Cerebellum (tissue), 4 donors: ENCODE measurements at places on chromosomes 3 and 15. TPM values are rescaled to one million over a fixed set of nuclear protein-coding genes. Genes with fewer than 3 reads are reported as not detected.

Gene SLC6A1
- 167 TPM for total RNA-seq

Gene HYAL3
- total RNA-seq, result 4.2 TPM

DNA sequence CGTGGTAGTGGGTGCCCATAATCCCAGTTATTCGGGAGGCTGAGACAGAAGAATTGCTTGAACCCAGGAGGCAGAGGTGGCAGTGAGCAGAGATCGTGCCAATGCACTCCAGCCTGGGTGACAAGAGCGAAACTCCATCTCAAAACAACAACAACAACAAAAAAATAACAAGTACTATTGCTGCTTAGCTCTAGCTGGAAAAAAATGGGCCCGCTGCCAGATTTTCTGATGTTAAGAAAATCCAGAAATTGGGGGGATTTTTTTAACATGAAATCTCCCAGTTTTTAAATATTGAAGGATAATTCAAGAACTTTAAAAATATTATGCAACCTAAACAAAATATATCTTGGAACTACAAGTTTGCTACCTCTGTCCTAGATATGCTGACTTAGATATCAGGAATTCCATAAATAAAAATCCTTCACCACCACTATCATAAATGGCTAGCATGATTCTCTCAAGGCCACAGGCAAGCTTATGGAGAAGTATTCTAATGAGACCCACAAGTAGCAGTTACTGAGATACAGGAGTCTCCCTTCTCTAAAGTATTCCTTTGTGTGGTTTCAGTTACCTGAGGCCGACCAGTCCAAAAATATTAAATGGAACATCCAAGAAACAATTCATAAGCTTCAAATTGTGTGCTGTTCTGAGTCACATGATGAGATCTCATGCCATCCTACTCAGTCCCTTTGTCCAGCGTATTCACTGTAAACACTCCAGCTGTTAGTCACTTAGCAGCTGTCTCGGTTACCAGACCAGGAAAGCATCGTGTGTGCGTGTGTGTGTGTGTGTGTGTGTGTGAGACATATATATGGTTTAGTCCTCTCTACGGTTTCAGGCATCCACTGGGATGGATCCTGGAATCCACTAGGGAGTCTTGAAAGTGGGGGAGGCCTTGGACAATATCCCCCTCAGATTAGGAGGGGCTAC, 277.2 kb downstream of the TBL1XR1 start:
- no peak for DNase-seq

DNA sequence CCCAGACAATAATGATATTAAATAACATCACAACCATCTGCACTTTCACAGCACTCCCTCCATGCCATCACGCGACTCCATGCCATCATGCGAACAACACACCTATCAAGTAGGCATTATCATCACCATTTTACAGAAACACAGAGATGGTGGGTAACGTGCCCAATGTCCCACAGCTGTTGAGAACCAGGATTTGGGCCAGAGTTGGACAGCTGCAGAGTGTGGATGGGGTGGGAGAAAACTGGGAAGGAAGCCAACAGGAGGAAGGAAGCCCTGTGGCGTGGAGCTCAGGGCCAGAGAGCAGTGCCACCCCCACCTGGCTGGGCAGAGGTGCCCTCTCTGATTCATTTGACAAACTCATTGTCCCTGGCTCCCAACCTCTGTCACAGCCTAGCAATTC, 29.0 kb downstream of the RBPMS2 start:
- no peak for DNase-seq

GRCh38 chr15:35271371-35272043, 186.4 kb upstream of the NANOGP8 start:
- no peak for DNase-seq

Gene CCK
- 2.4 TPM for total RNA-seq

DNA sequence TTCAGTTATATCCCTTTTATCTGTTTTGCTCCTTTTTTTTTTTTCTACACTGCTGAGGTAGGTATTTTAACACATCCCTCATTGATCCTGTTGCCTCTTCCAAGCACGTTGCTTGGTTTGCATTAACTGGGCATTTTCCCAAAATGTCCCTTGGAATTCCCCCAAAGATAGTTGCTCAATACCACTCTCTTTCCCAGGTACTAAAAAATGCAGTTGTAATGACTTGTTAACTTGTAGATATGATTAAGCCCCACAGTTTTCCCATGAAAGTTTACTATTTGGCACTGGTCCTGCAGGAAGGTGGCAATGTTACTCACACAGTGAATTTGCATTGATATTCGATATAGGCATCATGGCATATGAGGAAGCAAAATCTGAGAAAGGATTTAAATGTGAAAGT, 67.1 kb downstream of the GRM7 start:
- no peak for DNase-seq

DNA sequence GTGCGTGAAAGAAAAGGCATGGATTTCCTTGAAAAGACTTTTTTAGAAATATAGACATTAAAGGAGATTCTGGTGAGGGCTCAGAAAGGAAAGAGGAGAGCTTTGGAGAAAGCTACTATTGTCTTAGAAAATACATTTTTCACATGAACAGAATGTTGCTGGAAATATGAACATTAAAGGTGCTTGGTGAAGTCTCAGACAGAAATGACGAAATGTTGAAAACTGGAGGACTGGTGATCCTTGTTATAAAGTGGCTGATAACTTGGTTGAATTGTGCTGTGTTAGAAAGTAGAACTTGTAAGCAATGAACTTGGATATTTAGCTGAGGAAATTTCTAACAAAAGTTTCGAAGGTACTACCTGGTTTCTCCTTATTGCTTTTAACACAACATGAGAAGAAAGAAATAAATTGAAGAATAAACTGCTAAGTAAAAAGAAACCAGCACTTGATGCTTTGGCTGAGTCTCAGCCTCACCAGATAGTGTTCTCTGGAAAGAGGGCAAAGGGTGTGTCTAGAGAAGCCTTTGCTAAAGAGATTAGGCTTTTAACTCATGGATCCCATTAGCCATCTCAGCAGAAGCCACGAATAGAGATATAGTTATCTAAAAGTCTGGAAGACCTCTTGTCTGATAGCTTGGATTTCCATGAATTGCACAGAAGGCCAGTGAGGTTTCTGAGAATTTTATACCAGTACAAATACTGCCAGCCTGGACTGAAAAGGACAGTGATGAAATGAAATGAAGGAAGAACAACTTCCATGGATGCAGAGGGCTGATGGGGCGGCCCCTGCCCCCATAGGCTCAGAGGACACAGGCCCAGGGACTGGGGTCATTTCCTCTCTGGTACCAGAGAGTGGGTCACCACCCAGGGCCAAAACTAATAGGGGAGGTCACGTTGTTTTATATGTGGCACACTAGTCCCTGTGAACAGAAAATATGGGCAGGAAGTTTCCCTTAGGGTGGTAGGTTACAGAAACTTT, 91.5 kb downstream of the RPL22L1 start:
- no peak for DNase-seq

Gene GPR15
- not detected for total RNA-seq

Gene PAQR5
- 0.82 TPM for total RNA-seq

Gene CRABP1
- total RNA-seq, result 9.9 TPM

GRCh38 chr3:134959516-134959915, 164.5 kb downstream of the EPHB1 start:
- DNase-seq, result no peak

Gene GPR160
- 3.9 TPM for total RNA-seq

- DNase-seq, result no peak
Observed at GRCh38 chr3:6250167-6250566, 610.7 kb upstream of the GRM7 start.

DNA sequence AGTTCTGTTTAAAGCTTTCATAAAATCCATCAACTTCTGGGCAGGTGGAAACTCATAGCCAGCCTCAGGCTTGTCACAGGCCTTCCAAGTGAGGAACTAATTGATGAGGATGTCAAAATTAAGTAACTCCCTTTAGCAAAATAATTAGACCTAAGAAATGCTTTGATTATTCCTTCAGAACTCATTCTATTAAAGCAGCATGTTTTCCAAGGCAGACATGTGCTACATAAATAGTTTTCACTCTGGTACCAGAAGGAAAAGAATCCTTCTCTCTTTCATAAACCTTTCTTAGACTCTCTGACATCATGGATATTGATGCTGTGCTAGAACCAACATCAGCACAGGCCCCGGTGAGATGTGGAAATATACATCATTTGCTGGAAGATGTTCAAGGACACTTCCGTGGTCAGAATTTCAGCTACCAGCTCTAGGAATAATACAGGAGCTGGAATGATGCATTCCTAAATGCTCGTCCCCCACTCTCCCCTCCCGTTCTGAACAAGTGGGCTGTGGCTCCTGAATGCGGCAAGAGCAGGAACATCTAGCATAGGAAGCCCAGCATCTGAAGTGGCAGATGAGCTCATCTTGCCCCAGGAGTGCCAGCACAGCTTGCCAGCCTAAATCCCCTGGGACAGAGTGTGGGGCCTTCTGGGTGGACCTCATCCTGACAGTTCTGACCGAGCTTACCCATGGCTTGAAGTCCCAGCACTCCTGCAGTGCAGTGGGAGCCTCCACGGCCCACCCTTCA, 82.4 kb downstream of the WWTR1 start:
- DNase-seq, result no peak

Gene GOLGA6L10
- total RNA-seq, result 6.4 TPM

DNA sequence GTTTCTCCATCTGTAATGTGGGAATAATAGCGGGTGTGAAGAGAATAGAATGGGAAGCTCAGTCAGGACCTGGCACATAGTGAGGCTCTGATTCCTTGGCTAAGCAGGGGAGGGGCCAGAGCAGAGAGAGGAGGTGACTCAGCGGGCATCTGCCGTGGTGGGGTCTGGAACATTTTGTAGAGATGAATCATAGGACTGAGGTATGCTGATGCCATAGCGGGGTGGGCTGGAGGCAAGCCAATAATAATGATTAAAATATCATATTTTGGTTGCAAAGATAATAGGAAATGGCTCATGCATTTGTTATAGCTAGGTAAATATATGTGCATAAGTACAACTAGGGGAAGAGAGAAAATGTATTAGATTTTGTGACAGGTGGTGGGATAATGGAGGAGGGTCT, 11.2 kb downstream of the TGM4 start:
- DNase-seq, result no peak

Gene RTP4
- total RNA-seq, result 0.18 TPM

GRCh38 chr15:71392861-71393283, 277.6 kb downstream of the THSD4 start:
- DNase-seq, result no peak

GRCh38 chr3:46669191-46669999, 24.1 kb downstream of the ALS2CL start:
- no peak for DNase-seq

Gene ALDH1L1
- 4.7 TPM for total RNA-seq

- DNase-seq, result no peak
Observed at GRCh38 chr3:19652336-19652735, 281.7 kb downstream of the EFHB start.

- peak; percentile 31 for DNase-seq
Observed at GRCh38 chr3:129184396-129184657, 631 bp upstream of the CNBP start.

Gene RASL12
- total RNA-seq, result 5.5 TPM

DNA sequence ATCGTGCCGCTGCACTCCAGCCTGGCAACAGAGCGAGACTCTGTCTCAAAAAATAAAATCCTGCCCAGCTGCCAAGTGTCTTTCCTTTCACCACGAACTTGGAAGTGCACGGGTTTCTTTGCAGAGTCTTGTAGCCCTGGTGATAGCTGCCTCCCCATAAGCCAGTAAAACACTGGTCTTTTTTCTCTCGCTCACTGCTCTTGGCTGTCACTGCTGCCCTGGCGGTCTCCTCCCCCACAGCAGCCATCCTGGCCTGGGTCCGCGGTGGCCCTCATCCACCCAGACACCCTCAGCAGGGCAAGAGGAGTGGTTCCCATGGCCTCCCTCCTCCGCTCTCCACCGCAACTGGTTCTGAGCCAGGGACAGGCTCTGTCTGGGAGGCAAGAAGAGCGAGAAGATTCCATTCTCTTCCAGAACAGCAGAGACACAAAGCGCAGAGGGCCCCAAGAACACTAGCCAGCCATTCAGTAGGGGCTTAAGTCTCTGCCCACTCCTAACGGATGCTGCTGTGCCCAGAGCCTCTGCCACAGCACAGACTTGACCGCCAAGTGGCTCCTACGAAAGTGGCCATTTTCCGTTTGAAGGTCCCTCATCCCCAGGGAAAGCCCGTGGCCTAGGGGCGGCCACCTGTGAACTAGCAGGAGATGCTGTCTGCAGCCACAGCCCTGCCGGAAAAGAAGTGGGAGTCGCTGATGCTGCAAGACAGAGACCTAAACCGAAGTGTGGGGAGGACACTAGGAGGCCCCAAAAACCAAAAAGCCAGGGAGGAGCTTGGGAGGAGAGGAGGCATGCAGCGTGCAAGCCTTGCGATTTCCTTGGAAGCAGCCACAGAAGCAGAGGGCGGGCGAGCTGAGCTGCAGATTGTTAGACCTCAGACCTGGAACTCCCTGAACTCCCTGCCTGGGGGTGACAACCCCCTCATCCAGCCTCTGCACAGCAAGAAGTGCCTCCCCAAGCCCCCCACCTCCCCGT, 44.1 kb downstream of the KLHL25 start:
- peak; percentile 44 for DNase-seq

GRCh38 chr3:43074901-43075689, 30.8 kb downstream of the POMGNT2 start:
- DNase-seq, result no peak

Gene FAM107A
- total RNA-seq, result 13.1 TPM

GRCh38 chr3:55327131-55327920, 159.8 kb downstream of the WNT5A start:
- DNase-seq, result no peak

Gene ULK3
- 38.7 TPM for total RNA-seq

Gene SLC12A1
- total RNA-seq, result 4.0 TPM

DNA sequence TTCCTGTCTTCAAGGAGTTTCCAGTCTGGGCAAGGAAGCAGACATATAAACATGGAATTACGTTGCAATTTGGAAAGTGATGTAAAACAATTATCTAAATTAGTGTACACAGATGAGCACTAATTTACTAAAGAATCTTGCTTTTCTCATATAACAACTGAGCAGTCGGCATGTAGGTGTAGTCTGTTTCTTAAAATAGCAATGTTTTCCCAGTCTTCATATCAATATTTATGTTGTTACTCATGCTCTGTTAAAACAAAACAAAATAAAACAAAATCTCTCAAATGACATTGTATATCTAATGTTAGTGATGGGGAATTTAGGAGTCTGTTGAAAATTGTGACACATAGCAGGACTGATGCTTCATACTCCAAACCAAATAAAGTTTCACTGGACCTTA, 75.6 kb downstream of the SAMMSON start:
- no peak for DNase-seq

DNA sequence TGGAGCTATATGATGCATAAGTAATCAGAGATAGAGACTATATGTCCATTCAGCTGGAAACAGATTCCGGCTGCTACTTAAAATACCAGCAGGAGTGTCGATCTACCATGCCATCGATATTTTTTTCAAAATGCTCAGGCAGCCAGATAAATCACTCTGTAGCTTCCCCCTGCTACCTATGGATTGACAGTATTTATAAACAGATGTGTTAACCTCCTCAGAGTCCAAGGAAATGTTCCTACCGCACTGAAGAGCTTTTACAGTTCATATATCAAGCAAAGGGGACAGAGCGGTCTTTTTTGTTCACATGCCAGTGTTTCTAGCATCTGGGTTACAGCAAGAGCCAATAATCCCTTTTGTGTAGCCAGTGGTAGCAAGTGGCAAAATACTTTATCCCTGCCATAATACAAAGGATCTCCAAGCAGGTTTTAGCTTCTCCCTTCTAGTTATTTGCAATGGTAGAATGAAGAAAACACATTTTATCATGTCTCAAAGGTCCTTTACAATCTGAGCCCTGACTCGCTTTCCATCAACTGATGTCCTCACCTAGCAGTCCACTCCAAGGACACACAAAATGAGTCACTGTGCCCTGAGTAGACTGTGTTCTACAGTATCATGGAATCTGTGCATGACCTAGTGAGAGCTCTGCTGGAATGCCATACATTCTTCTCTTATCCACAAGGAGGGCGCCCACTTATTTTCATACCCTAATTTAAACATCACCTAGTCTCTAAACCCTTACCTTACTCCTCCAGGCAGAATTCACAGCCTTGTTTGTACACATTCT, 507.0 kb downstream of the TBL1XR1 start:
- DNase-seq, result no peak

Gene OCA2
- total RNA-seq, result 0.73 TPM
